CD4-positive, alpha-beta T cell treated with Interleukin-17A for 1 hour (primary cell): ENCODE measurements at places on chromosomes 3 and 15.

GRCh38 chr15:87871258-87871681 is 385.3 kb downstream of the NTRK3 start:
- no peak for DNase-seq

- no peak for DNase-seq
These were observed 147.9 kb upstream of the GAP43 start for GRCh38 chr3:115475178-115476041.

GRCh38 chr15:80058851-80059785 is at the start of gene ZFAND6:
Gene ZFAND6, plus strand, starts transcription at chr15:80059676. Its CDS starts 60,669 bp downstream, at chr15:80120345.
- peak; percentile 95 for DNase-seq

- DNase-seq: no peak
These were observed 390.3 kb upstream of the DPH6 start for GRCh38 chr15:35936284-35936683.

GRCh38 chr3:114490829-114491228 is 197.0 kb downstream of the TIGIT start:
- no peak for DNase-seq

DNA sequence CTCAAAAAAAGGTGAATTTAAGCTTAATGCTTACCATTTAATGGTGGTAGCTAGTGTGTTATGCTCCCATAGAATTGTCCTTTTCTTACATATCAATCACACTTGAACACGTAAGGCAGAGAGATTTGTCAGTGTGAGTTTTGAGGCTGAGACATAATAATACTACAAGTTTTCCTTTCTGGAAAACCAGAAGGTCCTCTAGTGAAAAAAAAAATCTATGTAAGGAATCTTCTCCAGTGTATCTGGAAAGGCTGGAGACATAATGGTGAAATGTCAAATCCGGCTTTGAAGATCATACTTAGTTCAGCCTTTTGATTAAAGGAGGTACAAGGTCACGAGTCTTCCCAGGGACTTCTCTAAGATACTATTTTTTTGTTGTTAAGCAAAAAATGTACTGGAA is 3.4 kb downstream of the TSC22D2 start:
- no peak for DNase-seq

DNA sequence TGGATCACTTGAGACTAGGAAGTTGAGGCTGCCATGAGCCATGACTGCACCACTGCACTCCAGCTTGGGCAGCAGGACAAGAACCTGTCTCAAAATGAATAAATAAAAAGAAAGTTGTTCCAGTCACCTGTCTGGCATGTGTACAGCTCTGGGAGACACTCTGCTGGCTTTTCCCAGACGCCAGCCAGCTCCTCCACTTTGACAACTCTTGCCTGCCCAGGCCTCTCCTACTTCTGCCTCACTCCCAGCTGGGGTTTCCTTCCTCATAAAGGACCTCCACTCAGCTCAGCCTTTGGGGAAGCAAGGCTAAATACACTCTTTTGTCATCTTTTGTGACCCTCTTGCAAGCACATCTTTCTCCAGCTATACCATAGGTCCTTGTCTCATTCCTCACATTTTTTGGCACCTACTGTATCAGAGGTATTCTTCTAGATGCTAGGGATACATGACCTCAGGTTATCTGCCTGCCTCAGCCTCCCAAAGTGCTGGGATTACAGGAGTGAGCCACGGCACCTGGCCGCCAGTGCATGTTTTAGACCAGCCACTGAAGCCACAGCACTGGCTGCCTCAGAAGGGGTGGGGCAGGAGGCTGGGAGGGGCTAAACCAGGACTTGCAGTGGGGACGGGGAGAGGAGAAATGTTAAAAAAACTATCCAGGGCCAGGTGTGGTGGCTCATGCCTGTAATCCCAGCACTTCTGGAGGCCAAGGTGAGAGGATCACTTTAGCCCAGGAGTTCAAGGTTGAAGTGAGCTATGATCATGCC is 10.0 kb upstream of the ELP6 start:
- DNase-seq: no peak

DNA sequence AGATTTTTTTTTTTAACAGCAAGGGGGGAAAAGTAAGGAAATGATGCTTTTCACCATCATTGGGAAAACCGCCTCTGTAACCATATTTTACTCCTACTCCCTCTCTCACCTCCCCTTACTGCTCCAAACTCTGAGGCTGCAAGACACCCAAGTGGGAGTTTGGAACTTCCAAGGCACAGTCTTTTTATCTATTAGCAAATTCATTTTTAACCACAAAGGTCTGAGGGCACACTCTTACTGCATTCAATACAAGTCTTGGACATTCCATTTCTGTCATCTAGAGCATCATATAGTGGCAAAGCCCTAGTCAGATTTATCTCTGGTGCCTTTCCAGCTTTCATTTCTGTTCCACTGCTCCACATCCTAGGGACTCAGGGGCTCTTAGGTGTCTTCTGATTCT is 13.2 kb downstream of the FAM162A start:
- DNase-seq: no peak

- DNase-seq: no peak
These were observed 46.0 kb downstream of the PRICKLE2 start for GRCh38 chr3:64179249-64179648.

- no peak for DNase-seq
These were observed 23.4 kb downstream of the CHRNA7 start for GRCh38 chr15:32053719-32054118.
